PC-9 (cell line): ENCODE measurements at places on chromosomes 4 and X. TPM values are rescaled to one million over a fixed set of nuclear protein-coding genes. Genes with fewer than 3 reads are reported as not detected.

The TRIM75 gene
- not detected in 2 replicates for total RNA-seq

The MTNR1A gene
- not detected in 2 replicates for total RNA-seq

The ENOX2 gene
- total RNA-seq = 18.4 and 21.4 TPM in 2 replicates

The PNCK gene
- 1.0 and 4.4 TPM in 2 replicates for total RNA-seq

The BBS12 gene
- total RNA-seq = 2.9 and 4.9 TPM in 2 replicates

The NDNF gene
- total RNA-seq = not detected in 2 replicates

The IL21 gene
- total RNA-seq = not detected in 2 replicates

The CDX4 gene
- not detected in 2 replicates for total RNA-seq

The CNGA1 gene
- total RNA-seq = 1.4 and 1.8 TPM in 2 replicates

The HS3ST1 gene
- 12.3 and 12.8 TPM in 2 replicates for total RNA-seq

The PAGE4 gene
- not detected in 2 replicates for total RNA-seq
